HCEC 1CT (cell line): ENCODE measurements at places on chromosomes 13 and 19.

GRCh38 chr13:75879656-75880055, 243.5 kb downstream of the LMO7 start:
- DNase-seq, result no peak

GRCh38 chr19:29378543-29379080, 147.2 kb upstream of the VSTM2B start:
- no peak for DNase-seq

GRCh38 chr19:48868114-48868886, at the start of gene PLEKHA4:
Gene PLEKHA4 (minus strand): TSS chr19:48868617. CDS start chr19:48867620, 997 bp downstream.
- no peak for DNase-seq

DNA sequence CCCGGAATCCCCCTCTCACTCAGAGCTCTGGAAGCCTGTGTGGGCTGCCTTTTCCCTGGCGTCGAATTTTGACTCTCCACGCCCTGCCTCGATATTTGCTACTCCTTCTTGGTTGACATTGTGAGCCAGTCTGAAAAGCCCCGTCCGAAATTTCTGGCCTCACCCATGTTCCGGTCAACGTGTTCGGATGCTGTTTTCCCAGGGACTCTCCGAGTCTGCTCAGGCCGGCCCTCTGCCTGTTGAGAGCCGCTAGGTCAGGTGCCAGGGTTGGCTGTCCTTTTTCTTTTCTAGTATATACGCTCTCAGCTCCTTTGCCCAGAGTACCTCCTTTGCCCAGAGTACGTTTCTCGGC, 6.8 kb upstream of the DGKH start:
- DNase-seq, result peak; percentile 77

DNA sequence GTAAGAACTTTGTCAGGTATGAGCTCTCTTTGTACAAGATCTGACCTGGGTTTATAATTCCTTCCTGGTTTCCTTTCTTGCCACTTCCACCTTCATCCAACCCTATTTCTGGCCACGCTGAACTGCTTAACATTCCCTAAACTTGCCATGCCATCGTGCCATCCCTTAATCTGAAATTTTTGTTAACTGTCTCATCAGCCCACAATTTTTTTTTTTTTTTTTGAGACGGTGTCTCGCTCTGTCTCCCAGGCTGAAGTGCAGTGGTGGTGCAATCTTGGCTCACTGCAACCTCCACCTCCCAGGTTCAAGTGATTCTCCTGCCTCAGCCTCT, 144.6 kb downstream of the GGACT start:
- DNase-seq, result no peak

DNA sequence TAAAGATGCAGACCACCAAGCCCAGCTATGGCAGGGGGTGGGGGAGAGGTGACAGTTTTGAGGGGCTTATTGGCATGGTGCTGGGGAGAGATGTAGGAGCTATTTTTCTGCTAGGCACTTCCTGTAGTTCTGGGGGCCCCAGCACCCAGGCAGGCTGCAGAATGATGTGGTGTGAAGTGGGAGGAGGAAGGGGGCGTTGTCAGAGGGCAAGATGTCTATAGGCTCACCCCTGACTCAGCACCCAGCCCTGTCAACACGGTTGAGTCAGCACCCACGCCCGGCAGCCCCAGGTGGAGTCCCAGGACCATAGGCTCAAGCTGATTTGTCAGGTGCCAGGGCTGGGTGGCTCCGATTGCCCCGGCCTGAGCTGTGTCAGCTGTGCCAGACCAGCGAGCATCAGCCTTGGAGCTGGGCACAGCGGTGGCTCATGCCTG, 5.8 kb downstream of the KLF2 start:
- DNase-seq, result peak; percentile 81

GRCh38 chr19:6044056-6044805, 66.1 kb downstream of the RFX2 start:
- DNase-seq, result no peak

GRCh38 chr13:40315416-40316064, 350.9 kb downstream of the FOXO1 start:
- no peak for DNase-seq

DNA sequence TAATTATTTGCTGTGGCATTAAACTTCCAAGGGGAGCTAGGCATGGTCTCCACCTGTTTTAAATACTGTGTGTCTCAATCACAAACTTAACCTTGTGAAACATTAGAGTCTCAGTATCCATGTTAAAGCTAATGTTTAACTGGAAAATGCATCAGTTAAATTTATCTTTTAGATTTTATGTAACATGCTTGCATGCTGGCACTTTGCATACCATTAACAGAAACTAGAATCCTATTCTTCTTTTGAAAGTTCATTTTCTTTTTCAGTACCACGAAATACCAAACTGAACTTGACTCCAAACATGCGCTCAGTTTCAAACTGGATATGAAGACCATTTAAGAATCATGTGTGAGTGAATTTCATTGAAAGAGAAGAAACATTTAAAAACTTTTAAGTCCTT, 328.9 kb upstream of the SLC10A2 start:
- no peak for DNase-seq

GRCh38 chr13:41179593-41180250, 14.6 kb downstream of the KBTBD7 start:
- peak; percentile 81 for DNase-seq

DNA sequence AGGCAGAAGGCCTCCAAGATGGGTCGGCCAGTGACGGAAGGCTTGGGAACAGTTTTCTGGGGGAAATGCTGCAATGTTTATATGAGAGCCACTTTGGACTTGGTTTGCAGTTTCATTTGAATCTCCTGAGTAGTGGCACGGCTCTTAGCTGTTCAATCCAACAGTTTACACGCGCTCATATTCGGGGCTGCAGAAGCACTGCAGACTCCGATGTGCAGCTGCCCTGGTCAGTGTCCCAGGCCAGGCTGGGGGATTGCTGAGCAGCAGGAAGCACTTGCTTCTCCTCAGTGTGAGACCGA, 31.7 kb downstream of the CEBPG start:
- DNase-seq, result no peak

- peak; percentile 31 for DNase-seq
These were observed 351.2 kb downstream of the DNAJC15 start for GRCh38 chr13:43374621-43375020.

GRCh38 chr19:19558055-19558454, 20.0 kb downstream of the CILP2 start:
- no peak for DNase-seq

DNA sequence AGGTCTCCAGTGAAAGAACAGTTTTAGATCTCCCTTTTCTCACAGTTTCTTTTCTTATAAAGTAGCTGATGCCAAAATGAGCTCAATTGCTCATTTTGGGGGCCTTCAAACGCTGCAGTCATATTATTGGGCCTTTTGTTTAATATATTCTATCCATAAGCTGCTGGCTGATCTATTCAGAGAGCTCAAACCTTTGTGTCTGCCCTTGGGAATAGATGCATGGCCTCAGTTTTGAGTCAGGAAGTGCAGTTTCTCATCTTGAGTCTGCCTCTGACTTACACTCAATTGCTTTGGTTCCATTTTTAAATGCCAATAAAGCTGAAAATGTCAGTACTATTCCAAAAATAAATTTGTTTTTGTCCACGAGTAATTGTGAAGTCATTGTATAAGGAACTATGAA, 468.9 kb downstream of the KLF12 start:
- no peak for DNase-seq

- peak; percentile 73 for DNase-seq
These were observed 471.7 kb downstream of the EFNB2 start for GRCh38 chr13:106063591-106064313.

DNA sequence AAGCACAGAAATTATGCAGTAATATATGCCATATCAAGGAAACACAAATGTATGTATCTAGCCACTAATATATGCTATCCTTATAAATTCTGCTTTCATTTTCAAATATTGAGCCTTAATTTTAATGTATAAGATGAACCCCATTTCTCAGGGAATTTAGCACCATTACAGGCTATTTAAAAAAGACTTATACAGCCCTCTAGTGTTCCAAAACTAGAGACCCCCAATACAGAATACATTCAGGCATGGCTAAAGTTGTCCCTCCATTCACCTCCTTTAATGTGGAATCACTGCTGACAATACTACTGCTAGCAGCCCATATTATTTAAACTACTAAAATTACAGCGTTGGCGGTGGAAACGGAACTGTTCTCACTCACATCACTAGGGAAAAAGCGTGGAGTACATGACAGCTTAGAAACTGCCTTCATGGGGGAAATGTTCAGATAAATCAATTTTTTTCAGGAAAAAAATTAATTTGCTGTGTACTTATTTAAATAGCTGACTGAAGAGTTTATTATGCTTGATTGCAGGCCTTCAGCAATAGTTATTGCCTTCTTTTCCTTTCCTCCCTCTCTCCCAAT, 541.0 kb downstream of the PCDH9 start:
- peak; percentile 42 for DNase-seq

DNA sequence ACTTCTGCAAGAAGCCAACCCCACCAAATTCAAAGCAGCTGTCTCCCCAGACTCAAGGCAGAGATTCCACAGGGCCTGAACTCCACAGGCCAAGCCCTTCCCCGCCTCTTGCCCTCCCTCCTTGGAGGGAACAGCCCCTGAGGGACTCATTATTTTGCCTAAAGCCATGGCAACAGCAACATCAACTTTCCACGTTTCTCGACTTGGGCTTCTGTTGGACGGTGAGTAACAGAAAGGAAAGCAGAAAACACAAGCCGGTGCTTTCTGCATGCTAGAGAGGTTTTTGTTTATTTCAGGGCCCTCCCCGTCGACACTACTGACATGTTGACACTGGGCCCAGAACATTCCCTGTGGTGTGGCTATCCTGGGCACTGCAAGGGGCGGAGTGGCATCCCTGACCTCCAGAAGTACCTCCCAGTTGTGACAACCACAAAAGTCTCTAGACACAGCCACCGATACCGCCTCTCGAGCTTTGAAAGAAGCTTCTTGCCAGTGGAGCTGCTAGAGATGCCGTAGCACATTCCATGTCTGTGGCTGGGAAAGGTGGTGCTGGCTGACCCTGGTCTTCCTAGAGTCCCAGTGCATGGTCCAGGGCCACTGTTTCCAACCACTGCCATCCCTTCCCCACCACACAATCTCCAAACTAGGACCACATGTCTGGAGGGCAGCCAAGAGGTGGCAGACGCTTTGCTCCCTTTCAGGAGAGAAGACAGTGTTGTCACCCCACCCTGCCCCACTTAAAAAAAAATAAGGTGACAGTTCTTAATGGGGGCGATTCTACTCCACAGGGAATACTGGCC, 12.8 kb downstream of the CAPS start:
- no peak for DNase-seq

- DNase-seq, result no peak
These were observed 1.4 kb downstream of the RAP2A start for GRCh38 chr13:97435323-97435722.

GRCh38 chr19:44748426-44749254, at the start of gene BCL3:
Gene BCL3 (plus strand): TSS chr19:44748708. CDS start chr19:44748791, 83 bp downstream.
- no peak for DNase-seq

GRCh38 chr13:31016342-31017325, 84.2 kb downstream of the TEX26 start:
- DNase-seq, result no peak

- DNase-seq, result no peak
These were observed 1.1 kb upstream of the MRI1 start for GRCh38 chr19:13763265-13763664.

DNA sequence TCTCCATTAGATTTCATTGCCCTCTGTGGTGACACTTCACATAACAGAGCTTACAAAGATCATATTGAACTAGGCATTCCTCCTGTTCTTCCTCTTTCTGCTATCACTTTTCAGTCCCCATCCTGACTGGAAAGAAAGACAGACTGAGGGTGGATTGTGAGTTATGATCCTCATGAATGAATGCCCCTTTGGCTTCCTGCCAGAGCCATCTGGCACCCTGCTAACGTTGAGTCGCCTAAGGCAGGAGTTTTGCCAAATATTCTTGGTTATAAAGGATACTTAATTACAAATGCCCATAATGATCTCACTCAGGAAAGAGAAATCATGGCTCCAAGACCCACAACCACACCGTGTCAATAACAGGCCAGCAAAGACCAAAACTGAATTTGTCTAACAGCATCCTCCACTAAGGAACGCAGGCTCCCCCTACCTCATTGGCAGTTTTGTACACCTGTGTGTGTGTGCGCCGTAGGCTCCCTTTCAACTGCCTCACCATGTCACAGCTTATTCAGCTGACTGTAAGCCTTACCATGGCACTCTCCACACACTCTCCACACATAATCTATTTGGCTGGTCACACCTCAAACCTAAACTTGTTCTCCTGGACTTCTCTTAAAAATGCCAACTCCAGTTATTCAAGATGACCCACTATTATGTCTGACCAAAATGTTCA, 15.5 kb downstream of the ZNF211 start:
- DNase-seq, result no peak

DNA sequence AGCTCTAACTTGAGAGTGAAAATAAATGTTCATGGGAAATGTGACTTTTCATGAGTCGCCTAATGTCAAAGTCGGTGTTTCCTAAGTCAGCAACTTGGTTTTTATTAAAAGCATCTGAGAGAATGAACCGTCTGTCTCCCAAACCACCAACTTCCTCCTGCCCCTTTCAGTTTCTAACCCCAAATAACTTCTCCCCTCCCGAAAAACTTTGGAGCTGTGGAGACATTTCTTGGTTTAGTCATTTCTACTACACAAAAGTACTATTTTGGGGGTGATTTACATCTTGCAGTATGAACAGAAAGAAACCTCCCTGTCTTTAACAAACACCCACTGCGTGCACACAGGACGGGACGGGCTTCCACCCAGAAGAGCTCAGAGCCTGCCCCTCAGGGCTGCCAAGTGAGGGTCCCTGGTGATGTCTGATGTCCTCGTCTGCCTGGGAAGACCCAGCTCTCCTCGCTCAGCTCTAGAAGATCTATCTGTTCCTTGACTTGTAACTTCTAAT, 65.0 kb downstream of the RASA3 start:
- DNase-seq, result peak; percentile 65

DNA sequence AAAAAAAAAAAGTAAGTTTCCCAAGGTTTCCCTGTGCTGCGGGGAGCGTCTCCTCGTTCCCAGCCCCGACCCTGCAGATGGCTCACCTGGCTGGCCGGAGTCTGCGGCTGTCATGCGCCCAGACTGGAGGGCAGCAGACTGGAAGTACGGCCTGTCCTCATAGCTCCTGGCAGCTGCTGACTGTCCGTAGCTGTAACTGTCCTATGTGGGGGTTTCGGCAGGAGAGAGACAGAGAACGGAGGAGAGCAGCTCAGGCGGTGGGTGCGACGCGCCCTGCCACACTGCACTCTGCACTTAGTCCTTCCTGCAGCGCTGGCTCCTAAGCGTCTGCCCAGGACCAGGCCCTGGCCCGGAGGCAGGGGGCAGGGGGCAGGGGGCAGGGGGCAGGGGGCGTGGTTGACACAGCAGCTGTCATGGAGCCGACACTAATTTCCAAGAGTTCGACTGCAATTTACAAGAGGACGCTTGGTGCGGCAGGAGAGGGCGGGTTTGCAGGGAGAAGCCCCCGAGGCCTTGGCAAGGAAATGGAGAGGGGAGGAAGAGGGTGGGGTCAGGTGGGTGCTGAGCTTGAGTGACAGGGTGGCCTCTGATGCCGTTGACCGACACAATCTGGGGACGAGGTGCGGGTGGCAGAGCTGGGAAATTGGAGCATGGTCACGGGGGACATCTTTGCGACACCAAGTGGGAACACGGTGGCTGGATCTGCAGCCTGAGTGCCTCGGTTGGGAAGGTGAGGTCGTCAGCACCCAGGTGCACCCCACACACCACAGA, 35.1 kb downstream of the ZFR2 start:
- no peak for DNase-seq

- DNase-seq, result no peak
These were observed 30.0 kb upstream of the NCCRP1 start for GRCh38 chr19:39166571-39167391.
